Omental fat pad (tissue), 4 donors: ENCODE measurements at places on chromosomes 7 and 10. TPM values are rescaled to one million over a fixed set of nuclear protein-coding genes. Genes with fewer than 3 reads are reported as not detected.

The SLC26A4 gene
- total RNA-seq: 0.88 TPM

The CLDN3 gene
- total RNA-seq: not detected

- DNase-seq: no peak
Observed at GRCh38 chr7:1508277-1508758, 4.1 kb upstream of the INTS1 start.

- DNase-seq: no peak
Observed at GRCh38 chr7:22584179-22584578, 84.2 kb upstream of the STEAP1B start.

The TFEC gene
- total RNA-seq: 13.4 TPM

GRCh38 chr10:32982911-32983909, 25.2 kb upstream of the ITGB1 start:
- no peak for DNase-seq

DNA sequence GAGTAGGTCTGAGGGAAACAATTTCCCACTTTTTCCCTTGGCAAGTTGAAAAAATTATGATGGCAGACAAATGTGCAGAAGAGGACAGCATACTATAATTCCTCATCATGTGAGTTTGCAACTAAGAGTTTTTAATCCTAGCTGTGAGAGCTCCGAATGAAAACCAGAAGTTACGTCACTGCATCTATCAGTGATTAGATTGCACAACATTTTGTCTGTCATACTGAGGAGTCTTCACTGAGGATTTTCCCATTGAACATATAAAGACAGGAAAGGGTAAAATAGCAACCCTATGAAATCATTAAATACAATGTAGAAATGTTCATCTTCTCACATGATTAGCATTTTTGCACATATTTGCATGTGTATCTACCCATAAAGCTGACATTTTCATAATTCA, 45.8 kb downstream of the ZNF736 start:
- DNase-seq: no peak
